ENCODE measurements at places on chromosomes 5 and 9.
A peak's percentile ranks its signal among the peaks of the same experiment; 100 is the strongest.

DNA sequence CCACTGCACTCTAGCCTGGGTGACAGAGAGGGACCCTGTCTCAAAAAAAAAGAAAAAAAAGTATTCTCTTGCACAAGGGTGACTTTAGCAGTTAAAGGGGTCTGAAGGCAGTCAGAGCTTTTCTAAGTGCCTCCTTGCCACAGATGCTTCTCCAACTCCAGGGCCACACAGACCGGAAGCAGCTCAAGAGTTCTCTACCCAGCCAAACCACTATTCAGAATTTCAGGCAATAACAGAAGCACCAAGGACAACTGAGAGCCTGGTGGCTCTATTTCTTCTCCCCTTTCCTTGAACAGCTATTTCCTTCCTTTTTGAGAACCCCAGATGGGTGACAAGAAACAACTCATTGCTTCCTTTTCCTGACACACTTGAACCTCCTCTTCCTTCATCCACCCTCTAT lies 2.2 kb downstream of the FAM219A start:
- no peak for DNase-seq

GRCh38 chr9:121277518-121278295 lies 9.7 kb downstream of the GSN start:
- no peak for DNase-seq

DNA sequence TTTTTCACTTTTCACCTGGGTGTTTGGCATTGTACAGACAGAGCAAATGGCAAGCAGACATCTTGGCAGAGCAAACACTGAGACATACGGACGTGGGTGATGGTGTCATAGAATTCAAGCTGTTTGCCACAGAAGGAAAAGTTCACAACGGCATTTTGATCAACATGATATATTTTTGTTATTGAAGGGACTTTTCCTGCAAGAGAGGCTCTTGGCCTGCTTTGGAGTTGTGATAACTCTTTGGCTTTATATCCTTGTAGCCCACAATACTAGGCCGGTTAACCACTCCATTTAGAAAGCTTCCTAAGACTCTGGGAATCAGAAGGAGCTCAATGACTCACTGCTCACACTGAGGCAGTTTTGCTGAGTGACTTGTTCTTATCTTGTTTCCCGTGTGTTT lies 1038.3 kb downstream of the TLE1 start:
- DNase-seq = no peak

GRCh38 chr5:126953640-126954039 lies 76.7 kb downstream of the MARCHF3 start:
- DNase-seq = peak; percentile 5

DNA sequence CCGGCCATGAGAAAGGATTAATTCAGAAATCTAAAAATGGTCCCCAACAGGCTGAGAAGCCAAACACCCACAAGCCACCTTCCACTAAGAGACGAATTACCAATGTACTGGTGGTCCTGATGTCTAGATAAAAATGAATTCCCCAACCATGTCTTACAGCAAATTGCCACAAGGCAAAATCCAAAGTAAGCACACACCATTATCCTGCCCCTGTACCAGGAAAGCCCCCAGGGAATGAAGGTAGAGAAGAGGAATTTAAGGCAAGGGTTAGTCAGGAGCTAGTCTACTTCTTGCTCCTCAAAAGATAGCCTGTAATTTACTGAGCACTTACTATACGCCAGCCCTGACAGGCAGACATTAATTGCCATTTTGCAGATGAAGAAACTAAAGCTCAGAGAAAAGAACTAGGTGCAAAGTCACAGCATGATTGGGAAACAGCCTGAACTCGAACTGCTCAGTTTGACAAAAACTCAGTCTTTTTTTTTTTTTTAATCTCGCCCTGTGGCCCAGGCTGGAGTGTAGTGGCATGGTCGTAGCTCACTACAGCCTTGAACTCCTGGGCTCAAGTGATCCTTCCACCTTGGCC lies 64.3 kb downstream of the RAPGEF1 start:
- no peak for DNase-seq

GRCh38 chr9:106846857-106847256 lies 16.1 kb upstream of the ZNF462 start:
- no peak for DNase-seq

DNA sequence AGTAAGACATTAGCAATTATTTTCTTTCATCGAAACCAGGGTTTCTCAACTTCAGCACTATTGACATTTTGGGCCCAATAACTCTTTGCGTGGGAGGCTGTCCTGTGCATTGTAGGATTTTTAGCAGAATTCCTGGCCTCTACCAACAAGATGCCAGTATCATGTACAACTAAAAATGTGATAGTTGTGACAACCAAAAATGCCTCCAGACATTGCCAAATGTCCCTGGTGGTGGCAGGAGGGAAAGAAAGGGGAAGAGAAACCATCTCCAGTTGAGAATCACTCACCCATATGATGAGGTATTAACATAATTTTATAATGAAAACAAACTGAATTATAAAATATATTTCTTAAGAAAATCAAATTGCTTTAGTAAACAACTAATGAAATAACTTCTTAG lies 406.1 kb downstream of the RAB3C start:
- DNase-seq = no peak

GRCh38 chr5:80798633-80799032 lies 143.8 kb upstream of the DHFR start:
- DNase-seq = no peak

- no peak for DNase-seq
Measured at GRCh38 chr5:31626156-31626555, 12.8 kb upstream of the PDZD2 start.

- no peak for DNase-seq
Measured at GRCh38 chr9:90073186-90073945, 468.6 kb downstream of the GADD45G start.

- peak; percentile 33 for DNase-seq
Measured at GRCh38 chr5:159098603-159099436, 896 bp downstream of the EBF1 start.

DNA sequence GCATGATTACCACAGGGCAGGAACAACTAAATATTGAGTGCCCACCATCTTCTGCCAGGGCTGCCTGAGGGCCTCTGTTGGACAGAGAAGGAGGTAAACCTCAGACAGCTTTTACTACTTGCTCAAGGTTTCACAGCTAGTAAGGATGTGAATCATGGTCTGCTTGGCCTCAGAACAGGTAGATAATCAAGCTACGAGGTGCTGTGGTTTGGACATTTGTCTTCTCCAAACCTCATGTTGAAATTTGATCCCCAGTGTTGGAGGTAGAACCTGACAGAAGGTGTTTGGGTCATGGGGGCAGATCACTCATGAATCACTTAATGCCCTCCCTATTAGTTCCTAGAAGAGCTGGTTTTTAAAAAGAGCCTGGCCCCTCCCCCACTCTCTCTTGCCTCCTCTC lies 541.2 kb upstream of the TRPC7 start:
- DNase-seq = no peak

GRCh38 chr9:17402309-17402708 lies 176.6 kb upstream of the SH3GL2 start:
- DNase-seq = peak; percentile 15

DNA sequence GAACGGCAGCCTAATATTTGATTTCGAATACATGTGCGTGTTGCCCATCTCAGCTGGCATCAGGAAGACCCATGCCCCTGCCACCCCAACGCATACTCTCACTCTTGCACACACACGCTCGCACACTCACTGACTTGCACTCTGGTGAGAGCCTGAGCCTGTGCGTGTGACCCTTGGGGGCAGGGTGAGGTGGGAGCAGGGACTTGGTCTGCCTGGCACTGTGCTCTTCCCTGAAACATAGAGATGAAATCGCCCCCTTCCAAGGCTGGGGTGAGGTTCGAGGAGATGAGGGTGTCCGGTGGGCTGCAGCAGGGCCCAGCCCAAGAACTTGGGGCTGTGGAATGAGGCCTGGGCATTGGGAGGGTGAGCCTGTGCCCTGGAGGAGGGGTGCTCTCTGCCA lies 1.2 kb downstream of the LCN9 start:
- DNase-seq = no peak

GRCh38 chr9:116383936-116384335 lies 230.3 kb downstream of the PAPPA start:
- no peak for DNase-seq

DNA sequence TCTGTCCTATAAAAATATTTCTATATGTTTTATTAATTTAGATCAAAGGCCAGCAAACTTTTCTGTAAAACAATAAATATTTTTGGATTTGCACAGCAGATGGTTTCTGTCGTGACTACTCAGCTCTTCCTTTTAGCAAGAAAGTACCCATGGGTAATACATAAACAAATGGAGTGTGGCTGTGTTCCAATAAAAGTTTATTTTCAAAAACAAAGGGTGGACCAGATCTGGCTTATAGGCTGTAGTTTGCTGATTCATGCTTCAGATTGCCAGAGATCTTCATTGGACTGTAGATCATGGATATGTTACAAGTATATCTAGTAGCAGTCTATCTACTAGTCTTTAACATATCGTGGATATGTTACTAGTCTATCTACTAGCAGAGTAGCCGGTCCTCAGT lies 590.5 kb downstream of the CSNK1G3 start:
- DNase-seq = no peak

- DNase-seq = no peak
Measured at GRCh38 chr5:125227333-125228095, 481.1 kb upstream of the ZNF608 start.

DNA sequence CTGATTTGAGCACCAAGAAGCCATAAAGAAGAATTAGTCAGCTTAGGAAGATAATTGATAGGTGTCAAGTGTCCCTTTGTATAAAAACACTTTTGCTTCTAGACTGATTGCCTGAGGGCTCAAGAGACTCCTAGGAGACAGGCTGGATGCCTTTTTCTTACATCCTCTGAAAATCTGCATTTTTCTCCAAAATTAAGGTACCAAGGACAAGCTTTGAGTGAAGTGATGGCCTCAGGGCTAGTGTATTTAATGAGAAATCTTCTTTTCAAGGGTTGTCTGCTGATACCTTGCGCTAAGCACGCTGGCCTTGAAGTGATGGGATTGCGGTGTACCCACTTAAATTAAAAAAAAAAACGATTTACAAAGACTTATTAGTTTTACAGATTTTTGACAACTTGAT lies 304.0 kb downstream of the TLR4 start:
- DNase-seq = no peak

- peak; percentile 20 for DNase-seq
Measured at GRCh38 chr9:38027714-38028113, 41.3 kb downstream of the SHB start.

DNA sequence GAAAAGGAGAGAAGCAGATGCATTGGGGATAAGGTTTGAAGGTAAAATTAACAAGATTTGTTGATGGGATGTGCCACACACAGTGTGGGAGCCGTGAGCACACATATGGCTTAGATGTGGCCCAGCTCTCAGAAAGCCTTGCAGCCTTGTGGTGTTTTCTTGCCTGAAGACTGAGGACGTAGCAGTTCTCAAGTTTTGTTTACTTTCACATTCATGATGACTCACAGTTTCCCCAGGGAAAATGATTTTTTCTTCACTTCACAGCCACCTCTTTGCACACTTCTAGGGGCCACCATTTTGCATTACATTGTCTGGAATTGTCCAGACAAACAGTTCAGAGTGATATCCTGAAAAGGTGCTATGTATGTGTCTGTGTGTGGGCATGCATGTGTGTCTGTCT lies 126.2 kb downstream of the BASP1 start:
- DNase-seq = peak; percentile 10

DNA sequence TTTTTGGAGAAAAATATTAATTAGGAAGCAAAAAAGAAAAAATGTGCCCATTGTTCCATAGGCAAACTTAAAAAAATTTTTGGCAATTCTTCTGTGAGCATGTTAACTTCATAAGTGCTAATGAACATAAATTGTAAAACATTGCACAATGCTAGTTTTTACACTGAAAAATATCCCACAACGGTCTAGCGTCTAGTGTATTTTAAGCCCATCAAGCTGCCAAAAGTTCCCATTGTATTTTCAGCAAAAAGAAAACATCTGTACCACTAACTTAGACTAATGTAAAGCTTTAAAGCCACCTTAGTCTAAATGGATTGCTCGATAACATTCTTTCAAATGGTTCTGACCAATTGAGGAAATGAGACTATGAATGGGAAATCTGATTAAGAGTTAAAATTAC lies 2.8 kb downstream of the NR6A1 start:
- no peak for DNase-seq

DNA sequence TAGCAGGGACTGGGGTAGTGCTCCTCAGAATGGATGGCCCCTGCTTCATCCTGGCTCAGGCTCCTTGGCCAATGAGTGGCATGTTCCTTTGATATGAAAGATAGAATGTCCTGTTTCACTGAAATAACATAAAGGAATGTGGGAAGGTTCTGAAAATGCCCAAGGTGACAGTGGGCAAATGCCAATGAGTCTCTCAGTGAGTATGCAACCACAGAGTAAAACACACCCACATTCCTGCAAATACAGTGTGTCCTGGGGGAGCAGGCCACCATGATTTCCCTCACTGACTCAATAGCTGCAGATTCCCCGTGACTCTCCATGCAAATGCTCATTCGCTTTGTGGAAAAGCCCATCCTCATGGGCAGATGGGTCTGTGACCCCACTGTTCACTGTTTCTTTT lies 36.4 kb downstream of the ZNF366 start:
- no peak for DNase-seq

- no peak for DNase-seq
Measured at GRCh38 chr9:27451207-27451797, 72.8 kb upstream of the IFNK start.

- no peak for DNase-seq
Measured at GRCh38 chr5:133106761-133107572, 55.2 kb downstream of the HSPA4 start.

DNA sequence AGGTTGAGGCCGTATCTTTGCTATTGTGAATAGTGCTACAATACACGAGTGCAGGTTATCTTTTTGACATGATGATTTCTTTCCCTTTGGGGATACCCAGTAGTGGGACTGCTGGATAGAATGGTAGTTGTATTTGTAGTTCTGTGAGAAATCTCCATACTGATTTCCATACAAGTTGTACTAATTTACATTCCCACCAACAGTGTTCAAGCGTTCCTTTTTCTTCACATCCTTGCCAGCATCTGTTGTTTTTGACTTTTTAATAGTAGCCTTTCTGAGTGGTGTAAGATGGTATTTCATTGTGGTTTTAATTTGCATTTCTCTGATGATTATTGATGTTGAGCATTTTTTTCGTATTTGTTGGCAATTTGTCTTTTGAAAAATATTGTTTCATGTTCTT lies 41.4 kb downstream of the CNOT6 start:
- no peak for DNase-seq

Measured in NCI-H1417 (cell line).